ENCODE measurements at places on chromosomes 2 and 18. TPM values are rescaled to one million over a fixed set of nuclear protein-coding genes. Genes with fewer than 3 reads are reported as not detected.

Gene PKDCC
- total RNA-seq: 114 TPM

DNA sequence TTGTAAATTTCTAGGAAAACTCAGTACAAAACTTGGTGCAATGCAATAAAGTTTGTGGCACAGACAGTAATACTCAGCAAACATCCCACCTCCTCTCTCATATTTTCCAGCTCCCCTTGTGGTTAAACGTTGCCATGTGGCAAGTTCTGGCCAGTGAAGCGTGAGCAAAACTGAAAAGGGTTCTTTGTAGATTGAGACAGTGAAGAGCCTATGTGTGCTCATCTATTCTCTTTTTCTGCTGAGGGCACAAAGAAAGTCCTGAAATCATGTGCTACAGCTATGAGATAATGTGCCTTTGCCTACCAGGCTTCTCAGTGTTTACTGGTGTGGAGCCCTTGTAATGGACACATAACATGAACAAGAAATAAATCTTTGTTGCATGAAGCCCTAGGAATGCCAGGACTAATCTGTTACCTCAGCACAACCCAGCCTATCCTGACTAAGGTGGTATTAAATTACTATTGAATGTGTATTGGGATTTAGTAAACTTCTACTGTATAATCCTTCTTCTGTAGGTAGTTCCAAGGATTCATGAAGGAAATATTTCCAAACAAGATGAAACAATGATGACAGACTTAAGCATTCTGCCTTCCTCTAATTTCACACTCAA is 13.0 kb upstream of the TYMS start:
- no peak for DNase-seq

Gene BBS5
- total RNA-seq: 8.0 TPM

Gene TTC27
- 8.1 TPM for total RNA-seq

Gene SP140
- total RNA-seq: 0.32 TPM

All from Right ventricle myocardium inferior (tissue), 1 donor.